Endothelial cell of coronary artery (primary cell): ENCODE measurements at places on chromosomes 1 and 21. TPM values are rescaled to one million over a fixed set of nuclear protein-coding genes. Genes with fewer than 3 reads are reported as not detected.

Gene CD1E
- total RNA-seq = not detected in 2 replicates

Gene URB2
- 14.0 and 15.0 TPM in 2 replicates for total RNA-seq

Gene WDTC1
- total RNA-seq = 15.8 and 21.2 TPM in 2 replicates

Gene EDARADD
- 0.19 TPM in 1 of 2 replicates, not detected in the other for total RNA-seq

Gene GPR3
- 0.09 and 0.36 TPM in 2 replicates for total RNA-seq

Gene CRB1
- not detected in 2 replicates for total RNA-seq

Gene LCE2A
- total RNA-seq = not detected in 2 replicates

Gene OLFML2B
- total RNA-seq = 0.09 and 0.28 TPM in 2 replicates

Gene CFAP74
- total RNA-seq = not detected in 2 replicates

Gene NOTCH2NLA
- total RNA-seq = 19.9 and 30.3 TPM in 2 replicates

Gene LMO4
- 14.9 and 19.9 TPM in 2 replicates for total RNA-seq

Gene TMEM240
- 2.8 and 3.1 TPM in 2 replicates for total RNA-seq

Gene CGN
- total RNA-seq = 0.09 and 0.45 TPM in 2 replicates

Gene SEC16B
- total RNA-seq = 0.45 and 0.66 TPM in 2 replicates

Gene RSPO1
- not detected in 2 replicates for total RNA-seq

Gene CR1L
- total RNA-seq = not detected in 2 replicates

Gene MEF2D
- 4.2 and 6.7 TPM in 2 replicates for total RNA-seq

Gene FCRL5
- total RNA-seq = not detected in 2 replicates

Gene ICOSLG
- total RNA-seq = 0.54 and 1.3 TPM in 2 replicates

Gene LYPD8
- 0.19 TPM in 1 of 2 replicates, not detected in the other for total RNA-seq

Gene TINAGL1
- 336 and 343 TPM in 2 replicates for total RNA-seq

Gene OR2M3
- not detected in 2 replicates for total RNA-seq

Gene TCHHL1
- not detected in 2 replicates for total RNA-seq

Gene USH2A
- not detected in 2 replicates for total RNA-seq

Gene SLC35F3
- not detected in 2 replicates for total RNA-seq

Gene LHX8
- total RNA-seq = not detected in 2 replicates

Gene OLIG1
- total RNA-seq = not detected in 2 replicates

Gene OR14K1
- total RNA-seq = not detected in 2 replicates

Gene C1orf167
- 0.09 TPM in 1 of 2 replicates, not detected in the other for total RNA-seq

Gene GNAT2
- not detected in 2 replicates for total RNA-seq

Gene KIFAP3
- 14.7 and 17.1 TPM in 2 replicates for total RNA-seq
